Fibroblast of mammary gland (primary cell): ENCODE measurements at places on chromosomes 2 and 18.

DNA sequence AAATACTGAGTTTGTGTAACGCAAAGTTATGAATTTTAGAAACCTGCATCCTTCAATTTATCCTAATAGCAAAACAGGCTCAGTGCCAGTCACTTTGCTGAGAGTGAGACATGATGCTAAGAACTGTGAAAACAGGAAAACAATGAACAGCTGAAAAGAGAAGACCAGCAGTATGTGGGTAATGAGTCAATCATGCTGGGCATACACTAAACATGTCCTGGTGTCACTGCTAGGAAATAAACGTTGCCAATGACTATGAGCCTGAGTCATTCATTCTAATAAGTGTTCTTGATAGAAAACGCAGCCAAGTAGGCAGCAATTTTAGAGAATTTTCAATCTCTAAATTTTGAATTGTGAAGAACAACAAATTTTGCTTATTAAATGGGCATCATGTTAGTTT, 237.3 kb downstream of the GALR1 start:
- DNase-seq: peak; percentile 72

GRCh38 chr2:118312969-118313756, 224.9 kb downstream of the INSIG2 start:
- peak; percentile 13 for DNase-seq

- DNase-seq: no peak
Observed at GRCh38 chr2:35391736-35392442, 963.7 kb upstream of the CRIM1 start.

GRCh38 chr2:227052879-227053278, 111.1 kb downstream of the COL4A4 start:
- no peak for DNase-seq

GRCh38 chr18:76991021-76991688, 141.4 kb downstream of the MBP start:
- no peak for DNase-seq

- no peak for DNase-seq
Observed at GRCh38 chr2:180516232-180516631, 464.2 kb upstream of the UBE2E3 start.

DNA sequence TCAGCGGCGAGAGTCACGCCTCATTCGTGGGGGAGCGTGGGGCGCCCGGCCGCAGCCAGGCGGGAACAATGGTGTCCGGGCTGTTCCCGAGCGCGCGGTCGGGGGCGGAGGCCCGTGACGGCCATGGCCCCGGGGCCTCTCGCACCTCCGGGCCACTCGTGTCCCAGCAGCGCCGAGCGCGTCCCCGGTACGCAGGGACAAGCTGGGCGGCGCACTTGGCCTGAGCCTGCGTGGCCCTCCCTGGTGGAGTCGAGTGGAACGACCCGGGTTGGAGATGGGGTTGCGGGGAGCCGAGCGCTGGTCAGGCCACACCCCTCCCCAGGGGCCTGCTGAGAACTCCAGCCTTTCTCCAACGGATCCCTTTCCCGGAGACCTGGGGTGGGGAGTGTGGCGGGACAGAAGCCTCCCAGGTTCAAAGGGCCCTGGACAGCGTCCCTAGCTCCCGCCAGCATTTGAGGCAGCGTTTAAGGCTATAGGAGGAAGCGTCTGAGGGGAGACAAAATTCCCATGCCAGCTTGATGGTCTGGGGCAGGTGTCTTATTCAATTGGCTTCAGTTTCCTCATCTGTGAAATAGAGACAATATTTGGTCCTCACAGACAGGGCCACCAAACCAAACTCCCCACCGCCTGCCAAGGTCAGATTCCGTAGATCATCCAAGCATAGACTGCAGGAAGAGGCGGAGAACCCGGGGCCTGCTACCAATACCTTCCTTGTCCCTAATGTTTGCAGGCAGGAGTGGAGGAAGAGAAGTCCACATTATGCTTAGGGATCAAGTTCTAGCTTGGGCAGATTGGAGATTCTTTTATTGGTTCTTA, 553 bp downstream of the CNDP2 start:
- peak; percentile 43 for DNase-seq

- peak; percentile 25 for DNase-seq
Observed at GRCh38 chr18:75377926-75378325, 49.6 kb downstream of the SMIM21 start.

DNA sequence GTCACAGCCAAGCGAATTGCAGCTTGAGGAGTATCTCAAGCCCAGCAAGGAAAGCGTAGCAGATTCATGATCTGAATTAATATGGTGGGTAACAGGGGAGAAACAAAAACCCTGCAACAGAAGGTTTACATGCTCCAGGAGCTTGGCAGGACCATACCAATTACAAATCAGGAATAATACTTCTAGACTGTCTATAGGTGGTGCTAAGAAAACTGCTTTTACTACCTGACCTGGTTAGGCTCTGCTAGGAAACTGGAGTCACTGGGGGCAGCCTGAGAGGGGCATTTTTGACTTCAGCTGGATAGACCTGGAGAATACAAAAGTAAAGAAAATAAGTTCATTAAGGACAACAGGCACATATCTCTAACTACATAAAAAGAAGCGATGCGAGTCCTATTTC, 24.6 kb upstream of the SPOPL start:
- DNase-seq: no peak

DNA sequence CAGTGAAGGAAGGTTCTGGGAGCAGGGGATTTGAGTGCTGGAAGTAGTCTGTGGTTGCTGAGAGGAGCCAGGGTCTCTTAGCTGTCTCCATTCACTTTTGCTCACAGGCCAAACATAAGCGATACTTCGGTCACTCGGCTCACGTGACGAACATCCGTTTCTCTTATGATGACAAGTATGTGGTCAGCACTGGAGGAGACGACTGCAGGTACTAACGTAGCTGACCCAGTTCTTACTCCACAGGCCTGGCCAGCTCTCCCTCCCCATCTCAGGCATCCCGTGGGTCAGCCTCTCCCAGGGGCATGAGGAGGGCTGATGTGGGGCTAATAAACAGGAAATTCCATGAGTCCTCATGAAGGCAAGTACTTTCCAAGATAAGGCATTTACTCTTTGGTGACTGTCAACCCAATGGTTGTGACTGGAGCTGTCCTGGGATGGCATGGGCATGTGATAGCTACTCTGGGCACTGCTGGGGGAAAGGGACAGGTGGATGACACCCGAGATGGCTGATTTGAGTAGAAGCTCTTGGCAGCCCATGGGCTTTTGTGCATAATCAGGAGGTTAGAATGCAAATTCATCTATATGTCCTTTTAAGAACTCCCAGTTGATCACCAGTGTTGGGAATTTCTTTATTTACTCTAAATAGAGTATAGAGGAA, 81.6 kb downstream of the RTN4 start:
- DNase-seq: no peak

DNA sequence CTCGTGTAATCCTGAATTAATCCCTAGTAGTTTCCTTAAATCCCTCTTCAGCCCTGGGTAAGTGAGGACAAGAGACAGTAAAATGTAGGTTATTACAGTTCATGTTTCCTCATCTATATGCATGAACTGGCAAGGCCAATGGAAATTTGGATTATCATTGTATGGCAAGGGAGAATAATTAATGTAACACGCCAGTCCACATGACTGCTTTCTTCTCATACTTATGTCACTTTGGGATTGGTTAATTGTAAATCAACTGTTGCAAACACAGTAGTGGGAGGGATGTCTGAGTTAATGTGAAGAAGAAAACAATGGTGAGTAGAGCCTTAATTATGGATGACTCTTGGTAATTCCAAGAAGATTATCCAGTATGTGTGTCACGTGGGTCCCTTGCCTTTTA, 1.7 kb upstream of the SERPINB7 start:
- DNase-seq: no peak

GRCh38 chr2:231680992-231681852, 27.1 kb upstream of the PTMA start:
- peak; percentile 75 for DNase-seq

DNA sequence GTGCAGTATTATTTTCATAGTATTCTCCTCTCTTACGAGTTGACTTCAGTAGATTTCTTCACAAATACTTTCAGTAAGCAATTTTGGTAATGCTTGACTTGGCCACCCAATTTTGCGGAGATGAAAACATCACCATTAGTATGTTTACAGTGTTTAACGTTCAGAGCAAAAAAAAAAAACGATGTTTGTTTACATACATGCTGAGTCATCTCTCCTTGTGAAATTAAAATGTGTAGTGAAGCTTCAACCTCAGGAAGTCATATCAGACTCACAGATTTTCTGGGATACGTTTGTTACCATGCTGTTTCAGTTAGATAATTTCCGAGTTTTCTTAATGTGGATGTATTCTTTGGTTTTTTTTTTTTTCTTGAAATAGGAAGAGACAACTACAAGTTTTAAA, 100.1 kb downstream of the CTNNA2 start:
- no peak for DNase-seq

GRCh38 chr18:63195326-63196159, 124.0 kb downstream of the BCL2 start:
- DNase-seq: no peak

GRCh38 chr18:59180150-59180845, 39.7 kb upstream of the GRP start:
- peak; percentile 77 for DNase-seq

- DNase-seq: peak; percentile 31
Observed at GRCh38 chr18:21686282-21687105, 18.1 kb downstream of the ABHD3 start.

DNA sequence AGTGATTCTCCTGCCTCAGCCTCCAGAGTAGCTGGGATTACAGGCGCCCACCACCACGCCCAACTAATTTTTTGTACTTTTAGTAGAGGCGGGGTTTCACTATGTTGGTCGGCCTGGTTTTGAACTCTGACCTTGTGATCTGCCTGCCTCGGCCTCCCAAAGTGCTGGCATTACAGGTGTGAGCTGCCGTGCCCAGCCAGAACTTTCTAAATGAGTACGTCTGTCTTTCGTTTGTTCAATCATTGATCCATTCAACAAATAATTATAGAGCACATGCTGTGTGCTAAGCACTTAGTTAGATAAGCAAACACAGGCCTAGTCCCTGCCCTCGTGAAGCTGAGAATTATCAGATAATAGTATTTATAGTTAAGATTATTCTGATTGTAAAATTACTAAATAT, 56.5 kb downstream of the TTC39C start:
- no peak for DNase-seq

DNA sequence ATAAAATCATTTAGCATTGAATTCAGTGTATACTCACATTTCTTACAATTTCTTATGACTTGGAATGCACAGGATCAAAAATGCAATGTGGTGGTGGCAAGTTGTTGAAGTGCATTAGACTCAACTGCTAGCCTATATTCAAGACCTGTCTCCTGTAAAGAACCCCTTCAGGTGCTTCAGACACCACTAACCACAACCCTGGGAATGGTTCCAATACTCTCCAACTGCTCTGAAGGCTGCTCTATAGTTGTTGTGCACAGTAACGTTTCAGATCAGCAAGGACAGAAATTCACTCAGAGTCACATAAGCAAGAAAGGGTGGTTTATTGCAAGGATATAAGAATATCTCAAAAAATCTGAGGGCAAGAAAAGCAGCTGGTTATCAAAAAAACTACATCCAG, 6.5 kb downstream of the GKN1 start:
- no peak for DNase-seq

DNA sequence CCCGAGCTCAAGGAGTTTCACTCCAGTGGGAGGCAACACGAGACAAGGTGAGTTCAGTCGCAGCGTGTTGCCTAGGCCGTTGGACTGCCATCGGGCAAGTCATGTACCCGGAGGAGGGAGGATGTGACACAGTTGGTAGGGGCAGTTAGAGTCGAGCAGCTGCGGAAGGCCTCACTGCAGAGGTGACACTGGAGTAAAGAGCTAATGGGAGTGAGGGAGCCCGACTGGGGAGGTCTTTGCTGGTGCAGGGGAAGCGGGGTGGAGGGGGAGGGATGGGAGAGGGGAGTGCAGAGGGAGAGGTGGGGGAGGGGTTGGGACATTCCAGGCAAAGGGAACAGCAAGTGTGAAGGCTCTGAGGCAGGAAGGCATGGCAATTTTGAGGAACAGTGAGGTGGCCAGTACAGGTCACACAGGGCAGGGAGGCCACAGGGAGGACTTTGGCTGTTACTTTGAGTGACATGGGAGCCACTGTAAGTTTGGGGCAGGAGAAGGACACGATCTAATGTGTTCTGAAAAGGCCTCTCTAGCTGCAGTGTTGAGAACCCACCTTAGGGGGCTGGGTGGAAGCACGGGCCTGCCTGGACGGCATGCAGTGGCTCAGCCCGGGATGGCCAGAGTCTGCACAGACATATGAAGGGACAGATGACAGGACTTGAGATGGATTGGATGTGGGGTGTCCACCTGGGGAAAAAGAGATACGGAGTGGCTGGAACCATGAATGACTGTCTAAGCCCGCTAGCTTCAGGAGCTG, 61.1 kb downstream of the KCNF1 start:
- DNase-seq: no peak

GRCh38 chr18:24428709-24429108, 2.2 kb downstream of the IMPACT start:
- no peak for DNase-seq

DNA sequence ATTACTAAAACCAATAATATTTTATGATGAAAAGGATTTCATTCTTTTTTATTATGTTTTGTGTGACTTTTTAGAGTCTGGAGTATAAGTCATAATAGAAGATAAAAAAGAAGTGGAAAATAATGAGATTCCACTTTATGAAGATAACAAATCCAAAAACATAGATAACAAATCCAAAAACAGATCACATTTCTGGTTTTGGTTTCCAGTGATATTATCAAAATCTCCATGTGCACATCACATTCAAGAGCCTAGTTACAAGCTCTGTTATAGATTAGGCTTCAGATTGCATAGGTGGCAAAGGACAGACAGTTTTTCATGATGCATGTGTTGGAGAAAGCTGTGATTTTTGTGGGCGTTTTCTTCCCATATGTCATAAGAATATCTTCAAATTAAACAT, 648.2 kb downstream of the STK39 start:
- DNase-seq: no peak

DNA sequence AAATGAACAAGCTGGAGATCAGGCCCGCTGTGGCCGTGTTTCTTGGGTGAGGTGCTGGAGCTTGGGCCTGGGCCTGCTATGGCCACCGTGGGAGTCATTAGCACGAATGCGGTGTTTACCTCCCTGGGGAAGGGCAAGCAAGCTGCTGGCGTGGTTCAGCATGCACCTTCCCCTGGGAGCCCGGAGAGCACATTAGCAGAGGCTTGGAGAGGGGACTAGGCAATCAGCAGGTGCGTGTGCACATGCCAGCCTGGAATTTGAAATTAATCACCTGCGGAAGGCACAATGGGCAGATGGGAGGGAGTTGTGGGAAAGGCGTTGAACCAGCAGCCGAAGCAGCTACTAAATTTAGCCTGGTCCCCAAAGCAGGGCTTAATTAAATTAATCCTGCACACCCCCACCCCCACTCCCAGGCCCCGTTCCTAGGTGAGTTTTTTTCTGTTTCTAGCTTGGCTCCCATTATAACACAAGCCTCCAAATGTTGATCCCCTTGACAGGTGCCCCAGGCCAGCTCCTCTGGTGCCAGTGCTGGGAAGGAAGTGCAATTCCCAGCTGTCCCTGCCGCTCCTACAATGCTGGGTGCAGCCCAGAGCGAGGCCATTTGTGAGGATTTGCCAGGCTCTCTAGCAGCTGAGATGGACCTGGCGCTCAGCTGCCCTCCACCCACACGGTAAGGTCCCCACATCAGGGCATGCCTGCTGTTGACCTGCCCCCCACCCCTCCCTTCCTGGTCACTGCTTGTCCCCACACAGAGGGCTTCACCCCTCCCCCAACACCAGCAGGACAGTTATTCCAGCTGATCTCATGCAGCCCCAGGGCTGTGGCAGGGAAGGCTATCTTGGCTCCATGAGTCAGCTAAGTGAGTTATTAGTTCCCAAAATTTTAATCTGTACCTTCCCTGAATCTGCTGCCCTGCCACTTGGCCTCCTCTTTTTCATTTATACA, 115.0 kb downstream of the ZBTB7C start:
- no peak for DNase-seq

- DNase-seq: no peak
Observed at GRCh38 chr2:65566617-65567016, 134.2 kb upstream of the SPRED2 start.
